HT-29 (cell line): ENCODE measurements at places on chromosomes 2 and 18. TPM values are rescaled to one million over a fixed set of nuclear protein-coding genes. Genes with fewer than 3 reads are reported as not detected.

The REG1B gene
- not detected in 2 replicates for total RNA-seq

The FBLN7 gene
- 0.03 and 0.05 TPM in 2 replicates for total RNA-seq

The IL36B gene
- not detected in 2 replicates for total RNA-seq

The MGAT5 gene
- 46.9 and 55.9 TPM in 2 replicates for total RNA-seq

The CTAGE1 gene
- total RNA-seq = not detected in 2 replicates
